Uterus (tissue), 4 donors: ENCODE measurements at places on chromosomes 4 and X. TPM values are rescaled to one million over a fixed set of nuclear protein-coding genes. Genes with fewer than 3 reads are reported as not detected.

Gene NAAA
- total RNA-seq = 21.5 TPM

Gene PDZD11
- total RNA-seq = 27.7 TPM

Gene FGFBP2
- total RNA-seq = not detected

Gene LRCH2
- 16.5 TPM for total RNA-seq

Gene ATP7A
- 4.9 TPM for total RNA-seq

Gene RBM3
- 52.3 TPM for total RNA-seq

Gene NOA1
- 21.8 TPM for total RNA-seq

Gene ART3
- total RNA-seq = not detected

Gene HGFAC
- total RNA-seq = not detected
